Retinal pigment epithelial cell (primary cell): ENCODE measurements at places on chromosomes 7 and 10.

DNA sequence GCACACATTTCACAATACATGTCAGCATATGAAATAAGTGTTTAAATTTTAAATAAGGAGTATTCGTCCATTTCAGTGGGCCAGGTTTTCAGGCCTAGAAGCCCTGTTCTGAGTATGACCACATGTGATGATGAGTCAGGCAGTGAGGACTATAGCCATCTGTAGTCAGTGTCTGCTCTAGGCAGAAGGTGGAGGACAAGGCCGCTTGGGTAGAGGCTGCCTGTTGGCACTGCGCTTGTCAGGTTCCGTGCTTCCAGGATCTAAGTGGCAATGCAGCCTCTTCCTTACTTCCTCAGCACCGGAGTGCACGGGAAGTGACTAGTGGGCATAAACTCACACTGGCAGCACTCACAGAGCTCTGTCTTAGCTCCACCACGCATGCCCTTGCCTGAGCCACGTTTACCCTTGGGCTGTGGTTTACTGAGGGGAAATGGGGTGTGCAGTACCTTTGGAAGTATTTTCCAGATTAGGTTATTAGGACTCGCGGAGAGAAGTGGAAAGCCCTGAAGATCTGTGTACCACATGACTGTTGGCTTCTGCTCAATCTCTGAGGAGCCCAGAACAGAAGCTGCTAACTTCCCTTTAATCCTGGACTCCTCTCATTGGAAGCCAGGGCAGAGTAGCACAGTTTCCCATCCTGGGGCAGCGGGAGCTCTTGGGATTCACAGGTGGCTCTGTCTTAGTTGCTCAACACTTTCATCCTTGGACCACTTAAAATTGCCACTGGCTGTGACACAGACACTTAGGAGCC lies 87.5 kb upstream of the GJD4 start:
- no peak for DNase-seq

- no peak for DNase-seq
Observed at GRCh38 chr7:16762177-16762576, 8.6 kb downstream of the TSPAN13 start.

GRCh38 chr7:50212666-50213621 lies 91.6 kb upstream of the IKZF1 start:
- no peak for DNase-seq

DNA sequence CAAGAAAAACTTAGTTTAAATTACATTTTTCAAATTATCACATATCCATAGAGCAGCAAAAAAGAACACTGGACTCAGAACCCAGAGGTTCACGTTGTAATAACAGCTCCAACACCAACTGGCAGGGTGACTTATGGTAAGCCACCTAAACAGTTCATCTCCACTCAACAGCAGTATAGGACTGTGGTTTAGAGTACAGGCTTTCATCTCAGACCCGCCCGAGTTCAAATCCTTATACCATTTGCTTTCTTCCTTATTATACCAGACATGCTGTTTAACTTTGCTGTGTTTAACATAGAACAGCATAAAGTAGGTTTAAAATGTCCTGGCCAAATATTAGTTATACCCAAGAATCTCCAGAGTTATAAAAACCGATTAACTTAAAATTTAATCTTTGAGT lies 97.9 kb downstream of the ARHGAP21 start:
- no peak for DNase-seq

GRCh38 chr7:114133717-114134116 lies 214.9 kb upstream of the PPP1R3A start:
- DNase-seq = no peak

DNA sequence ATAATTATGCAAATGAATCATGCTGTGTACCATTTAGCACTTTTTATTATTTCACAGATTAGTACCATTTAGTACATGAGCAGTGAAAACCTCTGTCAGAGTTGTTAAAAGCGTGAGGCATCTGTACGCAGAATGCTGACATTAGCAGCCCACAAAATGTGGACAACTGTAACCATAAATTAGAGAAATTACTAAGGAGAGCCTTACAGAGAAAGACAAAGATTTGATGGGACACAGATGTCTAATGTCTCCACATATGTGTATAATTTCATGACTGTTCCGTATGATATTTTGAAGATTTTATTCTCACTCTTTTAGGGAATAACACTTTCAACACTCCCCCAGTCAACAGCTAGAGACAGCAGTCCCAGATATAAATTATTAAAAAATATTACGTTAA lies 414.0 kb upstream of the ANKRD30A start:
- DNase-seq = no peak

- peak; percentile 31 for DNase-seq
Observed at GRCh38 chr7:80264769-80265495, 130.3 kb downstream of the GNAI1 start.

- no peak for DNase-seq
Observed at GRCh38 chr7:4549681-4550080, 132.4 kb upstream of the FOXK1 start.

- DNase-seq = no peak
Observed at GRCh38 chr10:11515596-11516430, 95.6 kb downstream of the USP6NL start.
